CD4-positive, CD25-positive, alpha-beta regulatory T cell (primary cell): ENCODE measurements at places on chromosomes 13 and 19. TPM values are rescaled to one million over a fixed set of nuclear protein-coding genes. Genes with fewer than 3 reads are reported as not detected.

DNA sequence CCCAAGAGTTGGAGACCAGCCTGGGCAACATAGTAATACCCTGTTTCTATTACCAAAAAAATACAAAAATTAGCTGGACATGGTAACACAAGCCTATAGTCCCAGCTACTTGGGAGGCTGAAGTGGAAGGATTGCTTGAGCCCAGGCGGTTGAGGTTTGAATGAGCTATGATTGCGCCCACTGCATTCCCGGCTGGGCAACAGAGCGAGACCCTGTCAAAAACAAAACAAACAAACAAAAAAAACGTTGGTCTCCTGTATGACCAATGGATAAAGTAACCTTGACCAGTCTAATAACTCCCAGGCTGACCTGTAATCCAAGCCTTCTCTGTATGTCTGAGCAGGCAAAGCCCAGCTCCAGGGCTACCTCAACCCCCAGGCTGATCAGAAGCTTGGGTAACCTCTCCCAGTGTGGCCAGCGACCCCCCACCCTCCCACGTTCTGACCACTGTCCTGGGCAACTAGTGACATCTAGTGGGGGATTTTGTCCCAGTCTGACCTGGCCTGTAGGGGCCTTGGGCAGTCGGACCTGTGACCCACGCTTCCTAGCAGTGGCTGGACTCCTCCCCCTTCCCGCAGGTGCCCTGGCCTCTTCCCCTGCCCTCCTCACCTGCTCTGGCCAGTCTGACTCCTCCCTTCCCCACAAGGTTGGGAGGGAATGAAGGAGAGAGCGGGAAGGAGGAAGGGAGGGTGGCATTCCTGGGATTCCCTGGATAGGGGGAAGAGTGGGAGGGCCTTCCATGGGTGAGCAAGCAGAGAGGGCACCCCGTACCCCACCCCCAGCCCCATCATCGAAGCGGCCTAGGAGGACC lies 1.0 kb upstream of the BCAM start:
- no peak overlapping the region for H3K4me3 ChIP-seq
- no peaks in the 10 kb centered on the region for H3K27me3 ChIP-seq
- H3K36me3 ChIP-seq = no peaks in the 10 kb centered on the region
- H3K27ac ChIP-seq = no peak overlapping the region

GRCh38 chr19:7897292-7897691 lies 6.4 kb upstream of the MAP2K7 start:
- H3K36me3 ChIP-seq = no peaks in the 10 kb centered on the region
- no peak for DNase-seq
- no peak overlapping the region for H3K27ac ChIP-seq
- H3K4me1 ChIP-seq = no peaks in the 10 kb centered on the region
- no peak overlapping the region for H3K4me3 ChIP-seq
- H3K27me3 ChIP-seq = no peaks in the 10 kb centered on the region

GRCh38 chr13:109422161-109422560 lies 364.2 kb downstream of the IRS2 start:
- H3K4me3 ChIP-seq = no peak overlapping the region
- peaks cover 3% of the 10 kb centered on the region for H3K27me3 ChIP-seq
- no peaks in the 10 kb centered on the region for H3K4me1 ChIP-seq
- no peaks in the 10 kb centered on the region for H3K36me3 ChIP-seq
- H3K27ac ChIP-seq = no peak overlapping the region
- DNase-seq = no peak

DNA sequence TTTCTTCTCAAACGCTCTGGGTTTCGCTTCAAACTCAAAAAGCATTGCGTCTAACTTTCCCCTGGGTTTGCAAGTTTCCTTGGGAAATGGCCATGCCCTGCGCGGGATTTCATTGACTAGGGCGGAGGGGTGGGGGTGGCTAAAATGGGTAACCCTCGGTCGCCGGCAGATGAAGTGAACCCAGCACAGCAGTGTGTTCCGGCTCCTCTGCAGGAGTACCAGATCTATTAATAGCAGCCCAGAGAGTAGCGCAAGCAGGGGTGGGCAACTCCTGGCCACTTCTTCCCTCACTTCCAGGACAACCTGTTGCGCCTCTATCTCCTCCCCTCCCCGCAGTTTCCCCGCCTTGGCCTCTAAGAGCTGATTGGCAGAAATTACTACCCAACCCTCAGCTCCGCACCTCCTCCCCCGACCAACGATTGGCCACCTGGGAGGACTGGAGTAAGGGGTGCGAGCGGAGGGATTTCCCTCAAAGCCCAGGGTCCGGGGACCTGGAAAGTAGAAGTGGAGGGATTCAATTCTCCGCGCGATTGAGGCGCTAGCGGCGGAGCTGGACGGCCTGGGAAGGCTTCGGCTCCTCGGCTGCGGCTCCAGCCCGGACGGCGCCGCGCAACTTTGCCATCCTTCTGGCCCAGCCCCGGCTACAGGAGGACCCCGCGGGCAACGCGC lies at the start of gene FREM2:
Gene FREM2, plus strand, starts transcription at position 501 of the 669 bp plus-strand sequence. CDS start 268 bp downstream, outside the sequence.
- no peak within 1 kb of the TSS for H3K27ac ChIP-seq
- H3K27me3 ChIP-seq = peaks cover 3% of the 10 kb centered on the region
- no peak for DNase-seq

DNA sequence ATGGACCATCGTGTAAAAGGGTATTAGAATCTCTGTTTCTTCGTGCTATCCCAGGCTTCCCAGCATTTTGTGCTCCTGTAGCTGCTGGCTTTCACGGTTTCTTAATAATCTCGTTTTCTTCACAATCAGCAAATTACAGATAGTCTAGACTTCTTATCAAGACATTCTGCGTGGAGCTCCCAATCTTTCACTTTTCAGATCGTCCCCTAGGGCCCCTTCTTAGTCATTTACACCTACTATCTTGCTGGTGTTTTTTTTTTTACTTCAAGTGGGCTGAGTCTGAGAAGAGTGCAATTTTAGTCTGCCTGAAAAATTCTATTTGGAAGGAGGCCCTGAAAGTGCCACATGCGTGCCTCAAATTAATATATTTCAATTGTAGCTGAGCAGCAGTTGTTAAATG lies 275.1 kb downstream of the SHISA2 start:
- no peaks in the 10 kb centered on the region for H3K4me1 ChIP-seq
- H3K27me3 ChIP-seq = no peaks in the 10 kb centered on the region

DNA sequence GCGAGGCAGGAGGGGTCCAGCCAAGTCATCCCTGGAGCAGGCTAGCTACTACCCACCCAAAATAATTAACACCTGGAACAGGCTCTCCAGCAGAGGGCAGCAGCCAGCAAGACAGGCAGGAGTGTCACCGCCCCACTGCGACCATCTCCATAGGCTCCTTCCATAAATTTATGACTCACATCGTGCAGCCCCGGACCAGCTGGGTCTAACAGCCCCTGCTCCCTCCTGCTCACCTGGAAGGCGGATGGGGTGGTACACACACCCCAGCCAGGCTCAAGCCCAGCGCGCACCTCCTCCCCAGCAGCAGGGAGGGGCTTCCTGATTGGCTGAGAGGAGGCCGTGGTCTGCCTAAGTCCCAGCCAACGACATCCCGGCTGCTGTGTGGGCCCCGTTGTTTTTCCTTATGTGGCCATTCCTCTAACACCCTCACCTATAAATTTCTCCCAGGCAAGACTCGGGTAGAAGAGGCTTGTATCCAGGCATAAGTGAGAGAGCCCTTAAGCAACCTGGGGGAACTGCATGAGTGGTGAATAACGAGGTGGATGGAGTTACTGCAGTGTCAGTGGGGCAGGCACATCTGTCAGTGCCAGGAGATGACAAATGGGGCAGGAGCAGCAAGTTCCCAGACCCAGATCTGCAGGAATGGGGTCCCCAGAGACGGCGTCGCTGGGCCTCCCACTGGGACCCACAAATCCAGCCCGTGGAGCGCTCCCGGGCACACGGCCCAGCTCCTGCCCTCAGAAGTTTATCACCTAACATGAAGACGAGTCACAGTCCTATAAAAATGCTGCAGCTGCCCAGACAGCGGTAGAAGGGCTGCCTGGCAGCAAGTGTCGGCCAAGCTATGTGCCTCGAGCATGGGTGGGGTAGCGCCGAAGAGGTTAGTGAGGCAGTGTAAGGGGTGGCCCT lies 43.1 kb downstream of the CEBPG start:
- DNase-seq = peak; percentile 68
- H3K27me3 ChIP-seq = no peaks in the 10 kb centered on the region
- no peak overlapping the region for H3K4me3 ChIP-seq
- no peaks in the 10 kb centered on the region for H3K36me3 ChIP-seq
- H3K27ac ChIP-seq = no peak overlapping the region
- peaks cover 5% of the 10 kb centered on the region for H3K4me1 ChIP-seq

DNA sequence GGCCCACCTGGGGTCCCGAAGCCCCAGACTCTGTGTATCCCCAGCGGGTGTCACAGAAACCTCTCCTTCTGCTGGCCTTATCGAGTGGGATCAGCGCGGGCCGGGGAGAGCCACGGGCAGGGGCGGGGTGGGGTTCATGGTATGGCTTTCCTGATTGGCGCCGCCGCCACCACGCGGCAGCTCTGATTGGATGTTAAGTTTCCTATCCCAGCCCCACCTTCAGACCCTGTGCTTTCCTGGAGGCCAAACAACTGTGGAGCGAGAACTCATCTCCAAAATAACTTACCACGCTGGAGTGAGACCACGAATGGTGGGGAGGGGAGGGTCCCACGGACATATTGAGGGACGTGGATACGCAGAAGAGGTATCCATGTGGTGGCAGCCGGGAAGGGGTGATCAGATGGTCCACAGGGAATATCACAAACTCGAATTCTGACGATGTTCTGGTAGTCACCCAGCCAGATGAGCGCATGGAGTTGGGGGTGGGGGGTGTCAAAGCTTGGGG lies 1.0 kb upstream of the ICAM5 start:
- peaks cover 18% of the 10 kb centered on the region for H3K36me3 ChIP-seq
- no peak for DNase-seq
- no peak overlapping the region for H3K4me3 ChIP-seq
- peaks cover 74% of the 10 kb centered on the region for H3K4me1 ChIP-seq
- H3K27me3 ChIP-seq = peaks cover 8% of the 10 kb centered on the region

DNA sequence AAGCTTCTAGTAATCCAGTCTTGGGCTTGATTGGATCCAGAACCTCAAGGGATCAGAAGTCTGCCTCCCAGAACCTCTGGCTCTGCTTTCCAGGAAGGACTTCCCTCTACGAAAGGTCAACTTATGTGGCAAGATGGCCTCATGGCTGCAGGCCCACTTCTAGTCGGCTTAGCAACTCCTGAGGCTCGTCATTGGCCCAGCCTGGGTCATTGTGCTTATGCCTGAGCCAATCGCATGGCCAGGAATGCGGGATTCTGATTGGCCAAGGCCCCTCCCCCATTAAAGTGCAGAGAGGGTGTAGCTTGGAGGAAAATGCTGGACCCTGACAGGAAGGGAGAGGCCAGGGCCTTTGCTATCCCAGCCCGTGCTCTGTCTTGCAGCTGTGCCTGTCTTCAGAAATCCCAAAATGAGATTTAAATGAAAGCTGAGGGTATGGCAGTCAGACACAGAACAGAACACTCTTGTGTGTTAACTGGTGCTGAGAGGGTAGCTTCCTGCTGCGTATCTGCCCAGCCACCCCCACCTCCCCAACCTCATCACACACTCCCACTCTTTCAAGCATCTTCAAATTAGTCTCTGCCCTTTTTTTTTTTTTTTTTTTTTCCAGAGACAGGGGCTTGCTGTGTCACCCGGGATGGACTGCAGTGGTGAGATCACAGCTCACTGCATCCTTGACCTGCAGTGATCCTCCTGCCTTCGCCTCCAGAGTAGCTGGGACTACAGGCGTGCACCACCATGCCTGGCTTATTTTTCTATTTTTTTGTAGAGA lies 5.5 kb upstream of the CCNE1 start:
- peaks cover 4% of the 10 kb centered on the region for H3K4me1 ChIP-seq
- H3K27me3 ChIP-seq = no peaks in the 10 kb centered on the region
- H3K36me3 ChIP-seq = no peaks in the 10 kb centered on the region

DNA sequence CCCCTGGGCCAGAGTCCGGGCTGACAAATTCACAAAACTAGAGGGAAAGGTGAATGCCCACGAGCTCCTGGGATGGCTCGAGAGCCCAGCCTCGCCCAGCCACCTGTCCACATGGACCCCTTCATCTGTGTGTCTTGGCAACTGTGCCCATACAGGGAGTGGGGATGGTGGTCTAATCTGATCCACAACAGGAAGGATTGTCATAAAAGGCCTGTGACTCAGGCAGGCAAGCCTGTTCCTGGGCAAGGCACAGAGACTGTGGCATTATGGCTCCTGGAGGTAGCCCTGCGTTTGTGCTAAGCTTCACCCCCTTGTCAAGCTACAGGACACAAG lies 20.0 kb downstream of the CAPS start:
- H3K36me3 ChIP-seq = peaks cover 78% of the 10 kb centered on the region
- H3K4me1 ChIP-seq = no peaks in the 10 kb centered on the region
- H3K27ac ChIP-seq = no peak overlapping the region
- no peak overlapping the region for H3K4me3 ChIP-seq
- no peaks in the 10 kb centered on the region for H3K27me3 ChIP-seq

GRCh38 chr13:48564056-48564455 lies 31.2 kb upstream of the RCBTB2 start:
- no peak for DNase-seq
- no peak overlapping the region for H3K4me3 ChIP-seq
- peaks cover 35% of the 10 kb centered on the region for H3K4me1 ChIP-seq
- no peak overlapping the region for H3K27ac ChIP-seq

- no peak overlapping the region for H3K4me3 ChIP-seq
- no peaks in the 10 kb centered on the region for H3K27me3 ChIP-seq
- no peaks in the 10 kb centered on the region for H3K36me3 ChIP-seq
- H3K27ac ChIP-seq = no peak overlapping the region
Observed at GRCh38 chr13:24090049-24090448, 70.5 kb upstream of the SPATA13 start.

- H3K36me3 ChIP-seq = no peaks in the 10 kb centered on the region
- H3K4me1 ChIP-seq = no peaks in the 10 kb centered on the region
- no peaks in the 10 kb centered on the region for H3K27me3 ChIP-seq
- no peak for DNase-seq
- no peak within 1 kb of the TSS for H3K4me3 ChIP-seq
Observed at GRCh38 chr19:40413291-40413845, at the start of gene PRX. PRX (minus strand) TSS chr19:40413378; CDS start chr19:40407932, 5,446 bp downstream.

GRCh38 chr13:26540334-26540733 lies 17.1 kb upstream of the WASF3 start:
- H3K36me3 ChIP-seq = no peaks in the 10 kb centered on the region
- no peaks in the 10 kb centered on the region for H3K4me1 ChIP-seq

CADM4 gene
- total RNA-seq = 0.30 TPM

MAMSTR gene
- total RNA-seq = 1.1 TPM

LRG1 gene
- total RNA-seq = 0.49 TPM
